Sigmoid colon (tissue), 7 donors: ENCODE measurements at places on chromosomes 7 and 10.

DNA sequence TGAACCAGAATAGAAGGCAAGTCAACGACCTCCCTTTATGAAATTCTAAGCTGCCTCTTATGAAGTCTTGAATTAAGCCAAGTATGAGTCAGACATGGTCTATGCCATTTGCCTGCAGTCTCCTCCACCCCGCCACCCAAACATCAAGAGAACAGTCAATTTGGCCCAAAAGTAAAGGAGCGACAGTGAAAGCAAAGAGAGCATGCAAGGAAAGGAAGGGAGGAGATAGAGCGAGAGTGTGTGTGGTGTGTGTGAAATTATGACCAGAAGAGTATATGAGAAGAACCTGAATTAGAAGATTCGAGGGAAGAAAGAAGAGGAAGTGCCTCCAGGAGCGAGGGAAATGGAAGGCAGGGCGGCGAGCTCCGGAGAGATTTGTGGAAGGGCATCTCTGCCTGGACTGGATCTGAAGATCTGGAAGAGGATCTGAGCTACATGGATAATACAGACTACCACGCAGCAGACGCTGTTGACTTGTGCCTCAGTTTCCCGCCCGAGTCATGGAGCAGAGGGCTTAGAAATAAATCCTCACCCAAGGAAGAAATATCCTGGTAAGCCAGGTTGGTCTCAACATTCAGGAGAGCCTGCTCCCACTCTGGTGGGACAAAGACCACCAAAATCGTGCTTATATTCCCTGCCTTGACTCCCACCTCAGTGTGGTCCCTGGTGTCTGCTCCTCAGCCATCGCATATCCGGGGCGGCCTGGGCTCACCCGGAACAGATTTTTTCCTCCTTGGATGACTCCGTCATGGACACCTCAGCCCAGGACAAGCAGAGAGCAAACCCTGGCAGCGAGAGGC, 459 bp downstream of the ZDHHC6 start:
- H3K36me3 ChIP-seq: peaks cover 2% of the 10 kb centered on the region
- H3K27me3 ChIP-seq: no peaks in the 10 kb centered on the region
- peaks cover 28% of the 10 kb centered on the region for H3K4me1 ChIP-seq
- H3K4me3 ChIP-seq: peak overlapping the region; percentile 66

DNA sequence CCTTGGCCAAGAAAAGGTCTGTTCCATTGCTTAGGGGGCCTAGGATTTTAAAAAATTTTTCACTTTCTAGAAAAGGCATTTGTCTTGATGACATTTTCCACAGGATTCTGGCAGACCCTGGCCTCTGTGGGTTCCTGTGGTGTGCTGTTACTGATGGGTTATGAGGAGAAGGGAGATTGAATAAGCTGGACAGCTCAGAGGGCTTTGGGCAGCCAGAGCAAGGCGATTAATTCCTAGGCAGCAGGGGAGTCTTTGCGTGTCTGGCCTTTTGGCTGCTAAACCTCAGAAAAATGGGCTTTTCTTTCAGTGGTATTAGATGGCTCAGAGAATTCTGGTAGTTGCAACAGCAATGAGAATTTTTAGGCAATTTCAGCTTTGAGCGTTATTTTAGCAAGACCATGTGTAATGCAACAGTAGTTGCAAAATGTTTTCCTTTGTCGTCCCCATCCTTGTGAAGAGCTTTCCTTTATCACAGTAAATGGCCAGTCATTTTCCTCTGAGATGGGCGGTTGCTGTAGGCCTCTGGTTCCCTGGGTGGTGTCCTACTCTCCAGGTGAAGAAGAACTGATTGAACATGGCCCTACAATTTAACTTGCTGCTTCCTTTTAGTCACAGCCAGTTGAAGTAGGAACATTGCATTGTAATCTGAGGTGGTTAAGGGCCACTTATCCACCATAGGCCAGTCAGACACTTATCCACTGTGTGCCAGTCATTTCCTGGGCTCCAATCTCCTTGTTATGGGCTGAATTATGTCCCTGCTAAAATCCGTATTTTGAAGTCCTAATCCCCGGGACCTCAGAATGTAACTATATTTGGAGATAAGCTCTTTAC, 43.2 kb downstream of the SH2D4B start:
- DNase-seq: no peak
- H3K4me1 ChIP-seq: no peaks in the 10 kb centered on the region
- H3K4me3 ChIP-seq: no peak overlapping the region
- H3K36me3 ChIP-seq: no peaks in the 10 kb centered on the region
- H3K27ac ChIP-seq: no peak overlapping the region

GRCh38 chr10:49260644-49261296, 38.2 kb upstream of the C10orf71 start:
- no peak overlapping the region for H3K27ac ChIP-seq
- H3K4me3 ChIP-seq: no peak overlapping the region
- no peaks in the 10 kb centered on the region for H3K36me3 ChIP-seq
- DNase-seq: no peak
- H3K4me1 ChIP-seq: no peaks in the 10 kb centered on the region

GRCh38 chr10:98391578-98391991, 23.4 kb downstream of the PYROXD2 start:
- no peaks in the 10 kb centered on the region for H3K27me3 ChIP-seq
- peaks cover 9% of the 10 kb centered on the region for H3K36me3 ChIP-seq
- no peaks in the 10 kb centered on the region for H3K4me1 ChIP-seq
- no peak overlapping the region for H3K27ac ChIP-seq
- peak; percentile 85 for DNase-seq

- H3K36me3 ChIP-seq: no peaks in the 10 kb centered on the region
- peaks cover 26% of the 10 kb centered on the region for H3K4me1 ChIP-seq
- peak overlapping the region; percentile 84 for H3K27ac ChIP-seq
- no peak for DNase-seq
These were observed 701 bp downstream of the MTPAP start for GRCh38 chr10:30348378-30348776.

DNA sequence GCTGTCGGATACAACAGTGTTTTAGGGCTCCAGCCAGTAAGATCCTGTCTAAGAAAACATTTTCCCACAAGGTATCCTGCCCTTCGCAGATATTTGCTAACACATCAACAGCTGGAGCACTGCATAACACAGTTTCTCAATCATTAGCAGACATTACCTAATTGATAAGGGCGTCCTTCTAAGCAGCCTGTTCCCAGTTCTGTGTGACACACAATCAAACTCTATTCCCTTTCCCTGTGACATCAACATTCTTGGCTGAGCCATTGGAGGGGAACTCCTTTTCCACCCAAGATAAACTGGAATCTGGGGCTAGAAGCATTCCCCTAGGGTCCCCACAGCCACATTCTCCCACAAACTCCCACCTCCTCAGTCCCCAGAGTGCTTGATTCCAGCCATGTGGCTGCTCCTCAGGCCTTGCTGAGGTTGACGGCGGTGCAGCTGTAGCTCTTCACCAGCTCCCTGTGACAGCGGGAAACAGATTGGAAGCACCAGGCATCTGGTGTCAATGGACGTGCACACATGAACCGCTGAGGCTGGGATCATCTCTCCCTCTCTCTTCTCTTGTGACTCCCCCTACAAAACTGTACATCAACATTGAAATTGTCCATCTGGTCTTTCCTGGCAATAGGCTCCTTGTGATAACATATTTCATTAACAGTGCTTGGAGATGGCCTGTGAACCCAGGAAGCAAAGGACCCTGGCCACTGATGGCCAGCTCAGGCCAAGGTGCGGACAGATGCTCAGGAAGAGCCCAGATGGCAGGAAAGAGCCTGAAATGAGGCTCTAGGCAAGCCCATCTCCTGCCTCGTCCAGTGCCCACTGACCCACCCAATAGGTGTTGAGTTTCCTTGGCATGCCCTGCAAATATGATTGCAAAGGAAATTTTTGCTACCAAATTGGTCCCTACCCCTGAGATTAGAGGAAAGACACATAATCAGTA, 131.1 kb upstream of the TBX20 start:
- no peak overlapping the region for H3K4me3 ChIP-seq
- H3K27ac ChIP-seq: no peak overlapping the region
- H3K4me1 ChIP-seq: no peaks in the 10 kb centered on the region
- no peaks in the 10 kb centered on the region for H3K36me3 ChIP-seq

DNA sequence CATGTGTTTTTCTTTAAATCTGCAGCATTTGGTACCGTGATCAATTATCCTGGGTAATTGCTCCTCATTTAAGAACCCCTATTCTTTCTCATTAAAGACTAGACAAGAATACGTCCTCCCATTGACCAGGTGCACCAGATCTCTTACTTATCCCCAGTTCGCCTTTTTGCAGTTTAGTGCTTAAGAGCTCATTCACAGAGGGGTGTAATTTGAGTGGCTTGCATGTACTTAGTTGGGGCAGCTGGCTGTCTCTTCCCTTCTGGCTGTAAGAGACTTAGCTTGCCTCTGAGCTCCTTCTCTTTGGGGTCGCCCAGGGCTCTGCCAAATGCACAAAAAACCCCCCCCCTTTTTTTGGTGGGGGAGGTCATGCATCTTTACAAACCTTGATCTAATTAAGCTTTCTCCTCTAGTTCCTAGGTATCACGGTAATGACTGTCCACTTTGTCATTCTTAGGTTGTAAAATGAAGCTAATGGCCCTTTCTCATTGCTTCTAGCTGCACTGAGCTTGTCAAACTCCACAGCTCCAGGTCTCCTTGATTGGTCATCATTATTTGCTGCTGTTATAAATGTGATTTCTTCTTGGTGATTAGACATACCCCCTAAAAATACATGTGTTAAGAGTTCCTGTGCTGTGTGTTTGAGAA, 26.3 kb downstream of the GAD2 start:
- DNase-seq: no peak
- H3K4me1 ChIP-seq: no peaks in the 10 kb centered on the region
- no peak overlapping the region for H3K4me3 ChIP-seq
- no peaks in the 10 kb centered on the region for H3K27me3 ChIP-seq
- no peaks in the 10 kb centered on the region for H3K36me3 ChIP-seq

DNA sequence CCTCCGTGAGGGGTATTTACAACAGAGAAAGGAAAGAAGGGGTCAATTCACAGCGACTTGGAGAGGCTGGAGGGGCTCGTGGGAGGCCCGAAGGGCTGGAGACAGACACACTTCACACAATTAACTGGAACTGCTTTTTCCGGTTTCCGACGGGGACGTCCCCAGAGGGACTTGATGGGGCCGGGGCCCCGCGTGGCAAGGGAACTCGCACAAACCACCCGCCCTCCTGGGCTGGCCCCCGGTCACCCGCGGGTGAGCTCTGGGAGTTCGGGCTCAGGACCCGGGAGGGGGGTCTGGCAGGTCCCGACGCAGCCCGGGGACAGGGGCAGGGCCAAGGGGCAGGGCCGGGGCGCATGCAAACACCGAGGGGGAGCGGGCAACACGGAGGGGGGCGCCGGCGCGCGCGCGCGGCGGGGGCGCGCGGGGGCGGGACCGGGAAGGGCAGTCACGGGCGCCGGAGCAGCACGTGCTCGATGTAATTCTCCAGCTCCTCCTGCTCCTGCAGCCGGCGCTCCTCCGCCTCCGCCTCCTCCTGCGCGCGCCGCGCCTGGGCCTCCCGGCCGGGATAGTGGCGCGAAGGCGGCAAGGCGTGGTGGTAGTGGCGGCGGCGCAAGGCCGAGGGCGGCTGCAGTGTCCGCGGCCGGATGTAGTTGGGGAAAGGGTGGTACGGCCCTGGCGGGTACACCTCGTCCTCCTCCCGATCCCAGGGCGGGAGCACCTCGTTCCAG, 2.7 kb downstream of the VGF start:
- no peak overlapping the region for H3K27ac ChIP-seq
- peaks cover 49% of the 10 kb centered on the region for H3K27me3 ChIP-seq
- no peak for DNase-seq
- peaks cover 41% of the 10 kb centered on the region for H3K4me1 ChIP-seq
- peak overlapping the region; percentile 25 for H3K4me3 ChIP-seq
- H3K36me3 ChIP-seq: peaks cover 38% of the 10 kb centered on the region

GRCh38 chr10:77072361-77072835, 565.2 kb downstream of the KCNMA1 start:
- no peak overlapping the region for H3K4me3 ChIP-seq
- DNase-seq: no peak
- H3K27me3 ChIP-seq: no peaks in the 10 kb centered on the region
- peaks cover 6% of the 10 kb centered on the region for H3K36me3 ChIP-seq
- H3K27ac ChIP-seq: peak overlapping the region; percentile 66
- H3K4me1 ChIP-seq: peaks cover 48% of the 10 kb centered on the region

- H3K27ac ChIP-seq: no peak overlapping the region
- no peak overlapping the region for H3K4me3 ChIP-seq
- peaks cover 5% of the 10 kb centered on the region for H3K4me1 ChIP-seq
- no peaks in the 10 kb centered on the region for H3K36me3 ChIP-seq
- peaks cover 12% of the 10 kb centered on the region for H3K27me3 ChIP-seq
These were observed 24.5 kb downstream of the RBAK start for GRCh38 chr7:5070206-5070605.

DNA sequence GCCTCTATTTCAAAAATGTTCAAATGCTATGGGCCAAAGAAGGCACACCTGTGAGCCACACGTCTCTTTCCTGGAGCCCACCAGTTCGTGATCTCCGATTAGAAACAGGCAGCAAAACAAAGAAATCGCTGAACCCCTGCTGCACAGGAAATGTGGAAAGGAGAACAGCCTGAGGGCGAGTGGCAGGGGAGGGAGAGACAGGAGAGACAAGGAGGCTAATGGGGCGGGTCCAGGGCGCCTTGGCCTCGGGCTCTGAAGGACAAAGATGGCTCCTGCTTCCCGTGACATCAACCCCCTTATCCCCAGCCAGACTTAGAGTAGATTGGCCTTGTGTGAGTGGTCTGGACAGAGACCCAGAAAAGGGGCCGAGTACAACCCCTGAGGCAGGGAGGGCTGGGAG, 62.4 kb upstream of the DOCK1 start:
- DNase-seq: no peak
- no peak overlapping the region for H3K27ac ChIP-seq
- no peak overlapping the region for H3K4me3 ChIP-seq
- H3K36me3 ChIP-seq: no peaks in the 10 kb centered on the region

DNA sequence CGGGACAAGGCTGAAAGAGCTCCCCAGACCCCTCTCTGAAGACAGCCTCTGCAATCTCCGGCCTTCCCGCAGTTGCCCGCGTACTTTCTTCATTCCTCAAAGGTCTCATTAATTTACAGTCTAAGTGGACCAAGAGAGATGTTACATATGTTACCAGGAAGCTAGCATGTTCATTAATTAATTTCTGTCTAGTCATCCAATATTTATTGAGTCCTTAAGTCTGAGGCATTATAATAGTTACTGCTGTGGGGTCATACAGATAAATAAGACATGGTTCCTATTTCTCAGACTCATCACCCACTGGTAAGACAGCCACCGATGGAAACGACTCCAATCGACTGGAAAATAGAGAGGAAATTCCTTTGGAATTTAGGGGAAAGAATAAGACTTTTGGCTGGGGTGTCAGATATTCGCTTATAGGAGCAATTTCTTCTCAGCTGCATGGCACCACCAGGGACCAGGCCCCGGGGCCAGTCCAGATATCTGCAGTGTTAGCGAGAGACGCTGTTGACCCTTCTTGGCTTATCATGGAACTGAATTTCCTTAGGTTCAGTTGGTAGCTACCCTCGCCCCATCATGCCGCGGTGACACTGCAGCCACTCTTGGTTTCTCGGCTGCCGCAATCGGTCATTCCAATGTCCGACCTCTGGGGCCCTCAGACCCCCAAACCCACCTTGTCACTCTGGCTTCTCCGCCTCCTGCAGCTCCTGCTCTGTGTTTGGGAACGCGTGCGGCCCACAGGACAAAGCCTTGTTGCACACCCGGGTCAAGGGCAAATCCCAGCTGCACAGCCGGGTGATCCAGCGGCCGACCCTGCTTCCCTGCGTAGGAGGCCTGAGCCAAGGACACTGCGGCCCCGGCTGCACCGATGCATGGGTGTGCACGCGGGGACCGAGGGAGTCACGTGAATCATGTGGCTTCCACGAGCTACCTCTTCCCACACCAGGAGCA, 383.2 kb downstream of the DNAJB6 start:
- H3K4me1 ChIP-seq: no peaks in the 10 kb centered on the region
- peak; percentile 58 for DNase-seq
- H3K27ac ChIP-seq: no peak overlapping the region

- no peak overlapping the region for H3K27ac ChIP-seq
- peak; percentile 30 for DNase-seq
- peaks cover 13% of the 10 kb centered on the region for H3K4me1 ChIP-seq
- no peaks in the 10 kb centered on the region for H3K27me3 ChIP-seq
These were observed 222.9 kb downstream of the GLRX3 start for GRCh38 chr10:130358981-130359650.
